ENCODE measurements at places on chromosomes 13 and 19.

DNA sequence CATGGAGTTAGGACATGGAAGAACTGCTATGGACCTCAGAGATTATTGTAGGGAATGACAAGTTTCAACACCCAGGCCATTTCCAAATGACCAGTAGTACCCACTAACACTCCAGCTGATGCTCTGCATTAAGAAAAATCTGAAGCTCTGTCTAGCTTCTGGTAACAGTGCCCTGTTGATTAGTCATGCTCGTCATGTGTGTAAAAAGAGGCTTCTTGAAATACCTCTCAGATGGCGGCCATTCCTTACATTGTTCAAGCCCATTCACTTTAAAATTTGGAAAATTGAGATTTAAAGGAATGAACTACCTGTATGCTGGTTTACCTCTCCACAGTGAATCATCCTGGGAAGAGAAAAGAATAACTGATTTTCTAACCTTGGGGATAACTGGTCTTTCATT is 527.9 kb upstream of the ARGLU1 start:
- no peak for DNase-seq

GRCh38 chr13:86945584-86945983 is 725.6 kb upstream of the SLITRK5 start:
- no peak for DNase-seq

GRCh38 chr13:111940892-111941291 is 126.1 kb upstream of the SOX1 start:
- no peak for DNase-seq

DNA sequence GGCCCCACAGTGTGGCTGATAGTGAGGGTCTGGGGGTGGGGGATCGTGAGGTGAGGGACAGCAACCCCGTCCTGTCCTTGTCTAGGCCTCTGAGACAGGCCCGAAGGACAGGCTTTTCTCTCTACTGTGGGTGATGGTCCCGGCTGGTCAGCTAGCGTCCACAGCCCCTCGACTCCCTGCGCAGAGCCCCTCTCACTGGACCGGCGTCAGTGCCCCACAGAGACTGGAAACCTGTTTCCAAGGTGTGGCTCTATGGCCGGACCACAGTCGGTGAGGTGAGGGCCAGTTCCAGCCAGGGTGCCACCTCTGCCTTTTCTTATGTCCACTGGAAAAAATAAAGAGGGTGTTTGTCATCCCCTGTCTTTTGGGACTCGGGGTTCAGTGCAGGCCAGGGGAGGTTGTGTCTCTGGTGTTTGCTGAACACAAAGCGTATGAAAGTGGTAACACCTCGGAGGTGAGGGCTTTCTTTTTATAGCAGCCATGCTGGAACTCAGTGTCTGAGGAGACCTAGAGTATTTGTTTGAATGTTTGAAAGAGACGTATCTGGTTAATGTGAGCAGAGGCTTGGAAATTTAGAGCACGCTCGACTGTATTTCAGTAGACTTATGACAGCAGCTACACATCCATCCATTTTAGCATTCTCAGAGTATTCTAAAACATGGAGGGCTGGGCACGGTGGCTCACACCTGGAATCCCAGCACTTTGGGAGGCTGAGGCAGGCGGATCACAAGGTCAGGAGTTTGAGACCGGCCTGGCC is 22.8 kb downstream of the ATP11A start:
- DNase-seq, result no peak

DNA sequence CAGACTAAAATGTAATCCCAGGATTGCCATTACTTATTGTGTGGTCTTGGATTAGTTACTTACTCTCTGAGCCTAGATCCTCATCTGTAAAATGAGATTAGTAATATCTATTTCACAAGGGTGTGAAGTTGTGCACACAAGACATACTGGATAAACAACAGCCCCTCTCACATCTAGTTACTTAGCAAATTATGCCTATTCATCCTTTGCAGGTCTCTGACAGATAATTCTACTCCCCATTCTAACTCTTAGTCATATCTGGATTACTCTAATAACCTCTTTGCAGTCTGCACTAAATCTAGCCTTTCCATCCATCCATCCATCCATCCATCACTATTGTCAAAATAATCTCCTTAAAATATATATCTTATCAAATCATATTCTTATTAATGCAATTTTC is 12.4 kb downstream of the MTRF1 start:
- DNase-seq, result no peak

DNA sequence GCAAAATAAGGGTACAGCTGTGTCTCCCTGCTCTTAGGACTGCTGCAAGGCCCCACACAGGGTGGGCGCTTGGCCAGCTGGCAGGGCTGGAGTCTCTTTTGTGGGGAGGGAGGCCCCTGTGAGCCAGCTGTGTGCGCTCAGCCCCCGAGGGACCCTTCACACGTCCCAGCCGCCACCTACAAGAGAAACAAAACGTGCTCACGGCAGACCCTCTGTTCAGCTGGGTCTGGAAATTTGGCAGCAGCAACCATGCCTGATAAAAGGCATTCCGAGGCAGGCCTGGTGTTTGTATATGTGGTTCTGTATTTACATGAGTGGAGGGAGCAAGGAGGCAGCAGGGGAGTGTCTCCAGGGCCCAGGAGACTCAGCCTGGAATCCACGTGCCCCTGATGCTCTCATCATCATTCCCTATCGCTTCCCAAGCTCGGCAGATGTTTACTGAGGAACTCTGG is 49.7 kb downstream of the CRTC1 start:
- no peak for DNase-seq

DNA sequence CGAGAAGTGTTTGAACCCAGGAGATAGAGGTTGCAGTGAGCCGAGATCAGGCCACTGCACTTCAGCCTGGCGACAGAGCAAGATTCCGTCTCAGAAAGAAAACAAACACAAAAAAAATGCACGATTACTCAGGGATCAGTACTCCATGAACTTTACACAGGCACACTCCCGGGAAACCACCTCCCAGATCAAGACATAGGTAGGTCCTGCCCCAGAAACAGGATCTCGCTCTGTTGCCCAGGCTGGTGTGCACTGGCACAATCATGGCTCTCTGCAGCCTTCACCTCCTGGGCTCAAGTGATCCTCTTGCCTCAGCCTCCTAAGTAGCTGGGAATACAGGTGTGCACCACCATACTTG is 11.2 kb downstream of the VASP start:
- no peak for DNase-seq

DNA sequence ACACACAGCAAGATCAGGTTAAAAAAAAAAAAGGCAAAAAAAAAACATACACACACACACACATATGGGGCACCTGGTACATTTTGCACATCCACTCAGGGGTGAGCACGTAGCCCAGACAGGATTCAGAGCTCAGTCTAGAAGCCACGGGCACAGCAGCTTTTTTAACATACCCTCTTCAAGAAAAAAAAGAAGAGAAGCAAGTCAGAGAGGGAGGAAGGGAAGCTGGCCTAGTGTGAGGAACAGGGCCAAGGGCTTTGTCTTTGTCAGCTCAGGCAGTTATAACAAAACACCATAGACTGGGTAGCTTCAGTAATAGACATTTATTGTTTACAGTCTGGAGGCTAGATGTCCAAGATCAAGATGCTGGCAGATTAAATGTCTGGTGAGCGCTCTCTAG is 2.3 kb upstream of the TPM4 start:
- DNase-seq, result no peak

DNA sequence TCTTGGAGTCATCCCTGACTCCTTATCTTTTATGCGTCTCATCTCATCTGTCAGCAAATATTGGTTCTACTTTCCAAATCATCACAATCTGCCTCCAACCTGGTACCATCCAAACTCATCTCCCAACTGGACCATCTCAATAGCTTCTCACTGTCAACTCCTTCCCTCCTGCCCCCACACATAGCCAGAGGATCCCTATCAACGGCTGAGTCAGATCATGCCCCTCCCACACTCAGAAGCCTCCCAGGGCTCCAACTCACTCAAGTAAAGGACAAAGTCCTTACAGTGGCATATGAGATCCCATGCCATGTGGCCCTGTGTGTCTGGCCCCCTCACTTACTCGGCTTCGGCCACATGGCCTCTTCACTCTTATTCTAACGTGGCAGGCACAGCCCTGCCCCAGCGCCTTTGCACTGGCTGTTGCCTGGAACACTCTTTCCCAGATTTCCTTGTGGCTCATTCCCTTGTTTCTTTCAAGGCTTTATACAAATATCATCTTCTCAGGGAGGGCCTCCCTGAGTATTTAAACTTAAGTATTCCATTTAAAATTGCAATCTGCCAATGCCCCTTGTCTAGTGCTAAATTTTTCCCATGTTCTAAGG is 4.3 kb downstream of the SPRED3 start:
- peak; percentile 45 for DNase-seq

DNA sequence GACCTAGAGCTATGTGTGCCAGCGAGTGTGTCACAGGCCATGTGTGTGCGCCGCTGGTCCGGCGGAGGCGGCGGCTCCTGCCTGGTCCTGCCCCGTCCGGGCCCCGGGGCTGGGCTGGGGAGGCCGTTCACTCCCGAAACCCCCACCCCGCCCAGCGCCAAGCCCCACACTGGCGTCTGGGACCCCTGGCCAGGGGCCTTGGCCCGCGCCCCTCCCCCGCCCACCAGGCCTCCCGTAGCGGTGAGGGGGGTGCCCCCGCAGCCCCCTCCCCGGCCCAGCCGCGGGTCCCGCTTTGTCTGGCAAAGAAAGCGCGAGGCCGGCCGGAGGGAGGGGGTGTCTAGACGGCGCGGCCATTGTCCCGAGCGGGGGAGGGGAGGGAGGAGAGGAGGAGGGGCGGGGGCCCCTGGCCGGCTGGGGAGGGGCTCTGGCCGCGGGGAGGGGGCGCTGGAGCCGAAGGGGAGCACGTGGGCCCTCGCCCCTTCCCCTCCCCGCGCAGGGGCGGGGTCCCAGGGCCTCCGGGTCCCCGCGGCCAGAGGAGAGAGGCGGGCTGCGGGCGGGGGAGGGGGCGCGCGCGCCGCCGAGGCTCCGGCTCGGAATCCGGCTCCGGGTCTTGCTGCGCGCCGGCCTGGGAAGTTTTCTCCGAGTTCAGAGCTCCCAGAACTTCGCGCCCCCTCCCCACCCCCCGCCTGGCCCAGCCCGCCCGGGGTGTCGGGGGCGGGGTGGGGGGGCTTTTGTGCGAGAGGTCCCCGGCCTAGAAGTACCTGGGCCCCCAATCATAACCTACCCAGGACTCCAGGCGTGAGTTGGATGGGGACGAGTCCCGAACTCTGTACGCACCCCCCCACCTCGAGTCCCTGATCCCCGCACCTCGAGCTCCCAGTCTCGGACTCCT is 888 bp downstream of the NOTCH3 start:
- DNase-seq, result no peak

GRCh38 chr13:43239275-43239840 is 216.0 kb downstream of the DNAJC15 start:
- no peak for DNase-seq

GRCh38 chr19:34677386-34678084 is at the start of gene ZNF302:
TSS of gene ZNF302 (plus strand) at chr19:34677678. CDS start at chr19:34678805, 1,127 bp downstream.
- DNase-seq, result peak; percentile 96

- DNase-seq, result no peak
These were observed 32.1 kb upstream of the SLC7A9 start for GRCh38 chr19:32901504-32902161.

DNA sequence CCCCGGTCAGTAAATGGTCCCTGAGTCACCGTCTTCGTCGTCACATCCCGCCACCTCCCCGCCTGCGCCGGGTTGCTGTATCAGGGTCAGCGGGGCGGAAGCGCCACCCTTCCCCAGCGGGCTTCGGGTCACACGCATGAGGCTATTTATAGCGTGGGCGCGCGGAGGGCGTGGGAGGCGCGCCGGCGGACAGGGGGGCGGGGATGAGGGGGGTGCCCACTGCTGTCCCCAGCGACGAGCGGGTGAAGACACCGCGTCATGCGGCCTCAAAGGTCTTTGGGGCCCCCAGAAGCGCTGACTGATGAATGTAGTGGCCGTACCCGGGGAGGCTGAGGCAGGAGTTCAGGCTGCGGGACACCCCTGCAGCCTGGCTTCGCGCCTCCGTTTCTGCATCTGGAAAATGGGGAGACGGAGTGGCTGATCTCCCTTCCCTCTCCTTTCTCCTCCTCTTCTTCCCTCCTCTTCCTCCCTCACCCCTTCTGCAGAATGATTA is 7.9 kb downstream of the UNC13A start:
- peak; percentile 54 for DNase-seq

- DNase-seq, result no peak
These were observed 448.2 kb downstream of the KCTD12 start for GRCh38 chr13:76438050-76438449.

- no peak for DNase-seq
These were observed 1224.8 kb downstream of the SLITRK1 start for GRCh38 chr13:82657471-82657870.

DNA sequence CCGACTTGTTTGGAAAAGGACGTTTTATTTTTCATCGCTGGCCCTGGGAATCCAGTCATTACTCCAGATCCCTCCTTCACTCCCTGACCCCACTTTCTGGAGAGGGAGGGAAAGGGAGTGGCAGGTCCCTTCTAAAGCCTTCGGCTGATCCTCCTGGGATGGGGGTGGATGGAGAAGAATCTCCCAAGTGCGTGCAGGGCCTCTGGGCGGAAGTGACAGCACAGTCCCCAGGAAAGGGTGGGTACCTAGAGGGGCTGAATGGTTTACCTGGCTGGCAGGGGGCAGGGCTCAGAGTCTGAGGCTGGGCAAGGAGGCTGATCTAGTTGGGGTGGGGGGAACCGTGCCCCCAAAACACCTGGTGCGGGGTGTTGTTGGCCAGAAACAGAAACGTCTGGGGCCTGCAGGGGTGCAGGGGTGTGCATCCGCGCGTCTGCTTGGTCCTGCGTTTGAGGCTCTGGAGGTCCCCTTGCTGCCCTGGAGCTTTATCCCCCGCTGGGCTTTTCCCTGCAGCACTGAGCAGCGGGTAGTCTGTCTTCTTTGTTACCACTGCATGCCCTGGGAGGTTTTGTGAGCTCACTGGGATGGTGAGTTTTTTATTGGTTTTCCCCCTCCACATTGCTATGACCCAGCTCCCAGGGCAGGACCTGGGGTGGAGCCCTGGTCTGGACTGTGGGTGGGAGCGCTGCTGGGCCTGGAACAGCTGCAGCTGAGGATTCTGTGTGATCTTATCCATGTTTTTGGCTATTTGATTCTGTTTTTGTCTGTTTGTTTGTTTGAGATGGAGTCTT is 3.0 kb upstream of the ZNF628 start:
- no peak for DNase-seq

GRCh38 chr19:40252395-40252794 is 25.9 kb upstream of the CCNP start:
- no peak for DNase-seq

DNA sequence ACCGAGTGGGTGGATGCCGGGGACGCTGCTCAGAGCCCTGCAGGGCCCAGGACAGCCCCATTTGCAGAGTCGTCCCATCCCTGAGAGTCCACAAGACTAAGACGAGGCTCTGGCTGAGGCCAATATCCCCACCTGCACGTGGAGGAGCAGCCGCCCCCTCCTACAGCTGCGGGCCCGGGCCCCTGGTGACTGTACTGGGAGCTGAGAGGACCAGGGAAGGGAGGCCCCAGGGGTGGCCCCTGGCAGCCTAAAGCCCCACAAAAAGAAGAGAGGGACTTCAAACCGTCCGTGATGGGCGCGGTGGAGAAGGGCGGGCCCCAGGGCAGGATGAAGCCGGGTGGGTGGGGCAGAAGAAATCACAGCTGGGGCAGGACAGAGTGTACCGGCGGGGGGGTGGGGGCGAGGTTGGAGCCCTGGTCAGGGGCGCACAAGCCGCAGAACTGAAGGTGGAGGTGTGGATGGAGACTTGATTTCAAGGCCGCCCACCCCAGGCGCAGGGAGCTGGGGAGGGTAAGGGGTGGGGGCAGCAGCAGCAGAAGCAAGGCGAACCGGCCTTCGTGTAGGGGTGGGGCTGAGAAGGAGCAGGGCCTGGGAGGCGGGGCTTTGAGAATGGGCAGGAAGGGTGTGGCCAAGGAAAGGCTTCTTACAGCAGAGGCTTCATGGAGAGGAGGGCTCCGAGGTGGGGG is 12.9 kb downstream of the CFD start:
- peak; percentile 78 for DNase-seq

GRCh38 chr19:32330213-32330857 is 15.1 kb upstream of the ZNF507 start:
- no peak for DNase-seq

GRCh38 chr13:113448545-113448884 is 4.8 kb downstream of the ADPRHL1 start:
- DNase-seq, result no peak
